ENCODE measurements at places on chromosomes 2 and 18.

GRCh38 chr18:32891797-32892196 lies 119.0 kb upstream of the KLHL14 start:
- no peak for DNase-seq

GRCh38 chr2:166112193-166112605 lies 15.6 kb downstream of the SCN1A start:
- DNase-seq, result no peak

DNA sequence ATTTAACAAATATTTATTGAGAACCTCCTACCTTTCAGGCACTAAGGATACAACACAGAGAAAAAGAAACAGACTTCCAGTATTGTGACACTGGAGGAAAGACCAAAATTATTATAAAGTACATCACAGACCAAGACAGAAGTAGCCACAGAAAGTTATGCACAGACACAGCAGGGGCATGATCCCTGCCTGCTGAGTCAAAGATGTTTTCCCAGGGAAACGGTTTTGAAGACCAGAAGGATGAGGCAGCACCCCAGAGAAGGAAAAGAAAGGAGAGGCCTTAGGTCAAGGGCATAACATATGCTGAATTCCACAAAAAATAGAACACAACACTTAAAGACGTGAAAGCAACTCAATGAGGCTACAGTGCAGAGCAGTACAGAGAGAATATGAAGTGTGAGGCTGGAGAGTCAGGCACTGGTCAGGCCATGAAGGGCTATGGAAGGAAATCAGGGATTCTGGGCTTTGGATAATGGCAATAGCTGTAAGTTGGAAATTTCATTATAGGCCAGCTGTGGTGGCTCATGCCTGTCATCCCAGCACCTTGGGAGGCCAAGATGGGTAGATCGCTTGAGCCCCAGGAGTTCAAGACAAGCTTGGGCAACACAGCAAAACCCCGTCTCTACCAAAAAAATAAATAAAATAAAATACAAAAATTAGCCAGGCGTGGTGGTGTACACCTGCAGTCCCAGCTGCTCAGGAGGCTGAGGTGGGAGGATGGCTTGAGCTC lies 8.2 kb downstream of the ADAM17 start:
- no peak for DNase-seq

DNA sequence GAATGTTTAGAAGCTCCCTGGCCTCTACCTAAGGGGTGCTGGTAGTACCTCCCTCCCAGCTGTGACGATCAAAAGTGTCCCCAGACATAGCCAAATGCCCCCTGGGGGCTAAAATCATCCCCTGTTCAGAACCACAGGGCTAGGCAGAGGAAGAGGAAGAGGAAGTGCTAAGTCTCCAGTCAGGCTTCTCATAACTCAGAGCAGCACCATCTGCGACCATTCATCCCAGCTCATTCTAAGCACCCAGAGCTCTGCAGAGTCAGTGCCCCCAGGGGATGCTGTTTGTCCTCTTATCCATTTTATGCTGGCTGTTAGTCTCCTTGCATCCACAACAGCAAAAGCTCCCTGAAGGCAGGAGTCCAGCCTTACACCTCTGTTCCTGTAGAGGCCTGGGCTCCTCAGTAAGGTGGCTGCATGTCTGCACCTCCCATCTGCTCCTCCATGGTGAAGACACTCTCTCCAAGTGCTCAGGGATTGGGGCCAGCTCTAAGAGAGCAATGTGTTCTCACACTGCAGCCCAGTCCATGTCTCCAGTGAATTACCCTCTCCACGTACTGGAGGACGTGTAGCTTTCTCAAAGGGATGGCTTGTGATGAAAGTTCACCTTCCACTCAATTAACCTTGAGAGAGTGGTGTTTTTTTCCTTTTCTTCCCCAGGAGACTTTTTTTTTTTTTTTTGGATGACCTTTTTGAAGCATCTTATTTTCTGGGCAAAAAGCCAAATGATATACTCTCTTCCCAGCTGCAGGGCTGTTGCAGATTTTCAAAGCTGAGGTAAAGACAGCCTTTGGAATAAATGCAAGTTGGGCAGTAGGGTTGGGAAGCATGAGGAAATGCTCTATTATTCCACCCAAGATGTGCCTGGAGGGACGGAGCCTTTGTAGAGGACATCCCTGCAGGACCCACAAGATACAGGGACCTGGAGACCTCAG lies 158.9 kb upstream of the SLC14A2 start:
- DNase-seq, result no peak

DNA sequence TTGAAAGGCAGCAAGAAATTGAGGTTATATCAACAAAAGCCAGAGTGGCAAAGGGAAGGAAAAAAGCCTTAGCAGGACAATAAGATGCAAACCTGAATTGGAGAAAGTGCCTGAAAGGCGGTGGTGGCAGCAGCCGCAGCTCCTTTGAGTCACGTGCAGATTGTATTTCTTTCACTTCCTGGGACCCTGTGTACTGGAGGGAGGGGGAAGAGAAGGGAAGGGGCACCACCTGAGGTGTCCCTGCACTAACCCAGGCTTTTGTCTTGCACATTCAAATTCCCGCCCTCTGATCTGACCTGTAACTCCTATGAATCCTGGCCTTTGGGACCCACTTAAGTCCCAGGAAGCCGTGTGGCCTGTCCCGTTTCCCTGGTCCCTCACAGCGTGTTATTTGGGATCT lies 326.1 kb upstream of the SKOR2 start:
- DNase-seq, result no peak

- no peak for DNase-seq
Measured at GRCh38 chr2:227410191-227410590, 22.4 kb upstream of the SCYGR1 start.

- no peak for DNase-seq
Measured at GRCh38 chr2:72827966-72828646, 2.3 kb upstream of the EXOC6B start.

DNA sequence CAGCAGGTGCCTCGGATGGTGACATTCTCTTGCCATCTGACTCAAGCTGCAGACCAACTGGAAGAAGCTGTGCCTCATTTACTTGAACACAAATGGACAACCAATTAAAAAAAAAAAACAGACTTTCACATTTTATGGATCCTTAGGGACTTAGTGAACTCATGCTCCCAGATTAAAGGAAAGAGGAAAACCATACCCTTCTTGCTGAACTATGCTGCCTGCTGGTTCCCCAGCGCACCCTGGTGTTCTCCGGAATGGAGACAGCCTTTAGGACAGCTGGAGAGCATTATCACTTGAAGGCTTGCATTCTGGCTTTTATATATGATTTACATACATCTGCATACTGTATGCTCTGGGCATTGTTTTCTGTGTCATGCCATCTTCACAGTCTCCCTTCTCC lies 370.7 kb downstream of the SLC4A3 start:
- DNase-seq, result no peak

DNA sequence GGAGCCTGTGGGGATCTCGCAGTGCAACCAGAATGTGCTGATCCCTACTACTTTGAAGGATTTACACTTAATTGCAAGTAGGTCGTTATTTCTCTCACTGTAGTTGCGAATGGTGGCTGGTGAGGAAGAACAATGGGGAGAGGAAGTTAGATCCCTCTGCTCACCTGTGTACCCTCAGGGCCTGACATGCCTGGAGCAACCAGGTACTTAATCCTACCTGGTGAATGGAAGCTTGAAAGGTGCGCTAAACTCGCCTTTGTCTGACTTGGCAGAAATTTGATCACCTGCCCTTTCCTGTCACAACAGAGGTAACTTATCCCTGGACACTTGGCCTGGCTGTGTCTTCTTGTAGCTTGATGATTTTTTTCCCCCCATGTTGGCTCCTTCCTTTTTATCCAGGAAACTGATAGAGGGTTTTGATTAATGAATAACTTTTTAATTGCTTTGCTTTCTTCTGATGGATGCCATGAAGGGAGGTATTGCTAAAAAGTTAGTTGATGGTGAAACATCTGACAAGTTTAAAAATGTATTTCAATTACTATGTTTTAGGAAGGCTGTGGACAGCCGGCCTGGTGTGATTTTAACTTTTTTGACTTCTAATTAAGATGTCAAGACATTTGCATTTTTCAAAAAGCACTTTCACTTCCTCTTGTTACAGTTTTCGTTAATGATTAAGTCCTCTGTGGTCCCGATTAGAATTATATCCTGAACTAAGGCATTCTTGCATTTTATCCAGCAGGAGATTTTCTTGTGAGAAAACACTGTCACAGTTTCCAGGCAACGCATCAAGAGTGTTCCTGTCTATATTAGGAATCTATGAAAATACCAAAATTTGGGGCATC lies 9.2 kb downstream of the SGPP2 start:
- DNase-seq, result no peak

GRCh38 chr2:138444411-138444810 lies 57.2 kb upstream of the SPOPL start:
- no peak for DNase-seq

- no peak for DNase-seq
Measured at GRCh38 chr2:240921311-240921994, 15.3 kb downstream of the CROCC2 start.

- DNase-seq, result no peak
Measured at GRCh38 chr2:40872580-40872979, 420.7 kb upstream of the SLC8A1 start.

GRCh38 chr2:240791821-240792628 lies 28.0 kb downstream of the KIF1A start:
- no peak for DNase-seq

- DNase-seq, result no peak
Measured at GRCh38 chr18:24840051-24840450, 379.6 kb downstream of the HRH4 start.
